Femur (tissue), 1 donor: ENCODE measurements at places on chromosomes 12 and 14.

DNA sequence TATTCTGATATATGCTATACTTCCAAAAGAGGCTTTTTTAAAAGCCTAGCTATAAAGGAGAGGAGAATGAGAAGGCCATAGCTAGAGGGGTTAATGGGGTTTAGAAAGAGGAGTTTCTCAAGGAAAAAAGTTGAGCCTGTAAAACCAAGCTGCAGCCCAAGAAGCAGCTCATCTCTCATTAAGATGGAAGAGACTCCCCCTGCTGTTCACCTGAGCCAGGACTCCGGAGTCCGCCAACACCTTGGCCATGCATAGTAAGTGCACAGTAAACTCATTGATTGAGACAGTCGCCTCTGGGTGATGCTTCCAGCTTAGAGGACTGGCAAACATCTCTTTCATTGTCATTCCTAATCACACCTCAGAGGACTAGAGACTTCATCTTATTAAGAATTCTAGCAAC lies 46.2 kb downstream of the ANO2 start:
- no peak for DNase-seq

GRCh38 chr12:24143928-24144327 lies 194.5 kb upstream of the SOX5 start:
- no peak for DNase-seq

DNA sequence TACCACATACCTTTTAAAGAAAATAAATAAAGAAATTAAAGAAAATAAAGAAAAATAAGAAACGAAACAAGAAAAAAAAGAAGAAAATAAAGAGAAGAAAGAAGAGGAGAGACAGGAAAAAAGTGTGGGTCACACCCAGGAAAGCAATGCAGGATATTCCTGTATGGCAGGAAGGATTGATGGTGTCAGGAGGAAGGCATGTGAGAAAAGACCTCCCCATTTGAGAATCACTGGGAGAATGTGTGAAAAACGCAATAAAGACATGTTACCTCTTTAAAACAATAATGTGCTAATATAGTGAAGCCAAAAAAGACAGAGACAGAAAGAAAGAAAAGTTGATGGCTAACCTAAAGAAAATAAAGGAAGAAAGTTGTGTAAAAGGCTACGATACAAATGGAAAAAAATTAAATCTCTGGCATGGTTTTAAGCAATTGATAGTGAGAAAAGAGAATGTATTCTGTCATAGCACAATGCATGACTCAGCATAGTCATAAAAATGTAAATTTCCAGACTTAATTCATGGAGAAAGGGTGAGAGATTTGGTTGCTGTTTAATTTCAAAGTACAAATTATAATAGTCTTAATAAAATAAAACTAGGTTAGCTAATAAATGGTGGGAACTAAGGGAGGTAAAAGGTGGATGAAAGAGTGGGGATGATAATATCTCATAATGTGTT lies 24.3 kb upstream of the FOXG1 start:
- no peak for DNase-seq

DNA sequence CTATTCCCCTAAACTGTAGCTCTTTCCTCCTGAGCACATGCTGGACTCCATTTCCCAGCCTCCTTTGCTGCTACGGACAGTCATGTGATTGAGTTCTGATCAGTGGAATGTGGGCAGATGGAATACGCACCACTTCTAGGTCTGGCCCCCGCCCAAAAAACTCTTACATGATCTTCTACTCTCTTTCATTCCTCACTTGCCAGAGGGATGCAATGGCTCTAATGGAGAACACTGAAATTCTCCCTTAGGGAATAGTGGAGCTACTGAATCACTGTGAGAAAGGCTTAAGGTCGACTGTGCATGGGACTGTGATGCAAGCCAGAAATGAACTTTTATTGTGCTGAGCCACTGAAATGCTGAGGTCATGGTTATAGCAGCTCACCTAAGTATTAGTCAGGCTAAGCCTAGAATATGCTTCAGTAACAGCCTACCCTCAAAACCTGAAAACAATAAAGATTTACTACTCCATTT lies 13.0 kb upstream of the TMED2 start:
- no peak for DNase-seq

DNA sequence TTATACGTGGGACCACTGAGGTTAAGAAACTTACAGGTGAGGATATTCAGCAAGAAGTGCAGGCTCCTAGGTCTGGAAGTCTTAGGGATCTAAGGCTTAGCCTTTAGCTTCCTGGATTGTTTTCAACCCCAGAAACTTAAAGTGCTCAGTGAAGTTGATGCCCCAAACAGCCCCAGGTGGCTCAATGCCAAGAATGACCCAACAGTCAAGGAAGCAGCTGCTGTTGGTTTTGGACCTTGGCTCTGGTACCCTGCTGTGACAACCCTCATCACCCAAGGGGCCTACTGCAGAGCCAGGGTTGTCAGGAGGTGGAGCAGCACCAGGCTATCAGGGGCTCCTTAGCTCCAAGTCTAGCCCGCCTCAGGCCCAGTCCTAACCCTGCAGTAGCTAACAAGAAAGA lies 36.8 kb downstream of the VDR start:
- DNase-seq: no peak

- DNase-seq: no peak
Measured at GRCh38 chr14:33014710-33015109, 76.0 kb downstream of the NPAS3 start.
